ENCODE measurements at places on chromosomes 5 and 9. TPM values are rescaled to one million over a fixed set of nuclear protein-coding genes. Genes with fewer than 3 reads are reported as not detected.

Gene F2RL2
- 1.4 TPM for total RNA-seq

Gene MSX2
- total RNA-seq = 1.1 TPM

Gene KCNIP1
- total RNA-seq = 0.49 TPM

Gene CENPK
- total RNA-seq = not detected

Gene NEUROG1
- total RNA-seq = not detected

Gene ECSCR
- 16.4 TPM for total RNA-seq

Gene KIF12
- not detected for total RNA-seq

Gene PGM5
- total RNA-seq = 670 TPM

Gene ENTREP1
- total RNA-seq = 11.9 TPM

Gene ABO
- 0.36 TPM for total RNA-seq

Gene SOHLH1
- total RNA-seq = not detected

Gene SHB
- total RNA-seq = 10.5 TPM

Gene UCK1
- total RNA-seq = 67.5 TPM

Gene PTGES
- 6.8 TPM for total RNA-seq

Gene ZNF366
- 3.9 TPM for total RNA-seq

Gene ADGRD2
- not detected for total RNA-seq

Gene C9orf50
- 0.82 TPM for total RNA-seq

Gene ERBIN
- 77.5 TPM for total RNA-seq

Gene GARIN3
- not detected for total RNA-seq

Gene WDR38
- not detected for total RNA-seq

Gene PCDHA1
- total RNA-seq = not detected

All from sigmoid colon (tissue), 7 donors.